Dorsolateral prefrontal cortex (tissue), 122 donors: ENCODE measurements at places on chromosomes 3 and 15. TPM values are rescaled to one million over a fixed set of nuclear protein-coding genes. Genes with fewer than 3 reads are reported as not detected.

DNA sequence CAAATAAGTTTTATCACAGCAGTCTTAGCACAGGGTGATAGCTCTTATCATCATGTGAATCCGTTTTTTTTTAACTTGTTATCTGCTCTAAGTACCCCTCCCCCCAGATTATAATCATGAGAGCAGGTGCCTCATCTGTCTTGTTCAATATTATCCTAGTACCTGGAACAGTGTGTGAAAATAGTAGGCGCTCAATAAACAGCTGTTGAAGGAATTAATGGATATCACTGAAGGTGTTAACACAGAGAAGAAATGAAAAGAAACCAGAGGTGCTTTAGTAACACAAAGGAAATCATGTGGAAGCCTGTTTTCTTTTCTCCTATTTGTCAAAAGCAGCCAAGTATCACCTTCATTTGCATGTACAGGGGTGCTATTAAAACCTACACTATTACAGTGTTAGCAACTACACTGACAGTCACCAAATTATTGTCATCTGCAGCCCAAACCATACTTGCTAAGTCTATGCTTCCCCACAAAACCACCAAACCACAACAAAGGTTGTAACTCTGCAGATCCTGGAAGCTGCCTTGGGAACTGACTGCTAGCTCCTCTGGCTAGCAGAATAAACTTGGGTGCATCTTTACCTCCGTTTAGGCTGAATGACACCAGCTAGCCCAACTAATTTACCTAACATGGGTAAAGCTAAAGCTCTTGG is 2.9 kb downstream of the XPC start:
- no peak for DNase-seq

GRCh38 chr3:197327701-197328100 is 29.3 kb upstream of the DLG1 start:
- no peak for DNase-seq

DNA sequence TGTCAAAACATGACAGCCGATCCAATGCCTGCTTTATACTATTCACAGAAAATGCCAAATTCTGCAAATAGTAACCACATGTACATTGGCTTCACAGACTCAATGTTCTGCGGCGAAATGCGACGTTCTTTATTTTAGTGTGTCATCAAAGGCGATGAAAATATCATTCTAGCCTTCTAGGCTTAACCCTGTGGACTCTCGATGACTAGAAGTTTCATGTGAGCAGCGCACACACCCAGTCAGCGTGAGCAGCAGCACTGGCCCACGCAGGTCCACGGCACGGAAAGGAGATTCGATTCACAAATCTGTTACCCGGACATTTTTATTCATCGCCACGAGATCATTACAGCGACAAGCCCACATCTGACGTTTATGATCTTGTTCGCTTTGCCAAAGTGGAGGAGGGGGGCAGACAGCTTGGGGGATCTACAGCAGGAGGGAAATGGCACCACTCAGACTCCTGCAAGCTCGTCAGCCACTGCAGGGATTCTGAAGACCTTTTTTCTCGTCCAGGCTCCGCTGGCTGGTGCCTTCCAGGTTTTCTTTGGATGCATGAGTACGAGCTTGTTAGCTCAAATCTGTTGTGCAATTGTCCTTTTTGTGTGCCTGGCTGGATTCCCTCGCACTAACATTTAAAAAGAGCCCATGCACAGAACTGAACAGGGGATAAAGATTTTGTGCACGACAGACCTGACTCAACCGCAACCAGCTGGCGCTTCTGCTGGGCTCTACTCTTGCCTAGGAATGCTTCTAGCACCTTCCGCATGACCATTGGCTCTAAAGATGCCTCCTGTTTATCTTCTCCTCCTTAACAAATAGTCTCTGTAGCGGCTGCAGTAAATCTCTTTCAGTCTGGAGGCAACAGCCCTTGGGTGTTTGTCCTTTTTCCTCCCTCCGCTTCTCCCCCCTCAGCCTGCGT is 938.4 kb downstream of the MCTP2 start:
- DNase-seq: no peak

- DNase-seq: no peak
Observed at GRCh38 chr15:58049520-58050227, 15.8 kb downstream of the ALDH1A2 start.

DNA sequence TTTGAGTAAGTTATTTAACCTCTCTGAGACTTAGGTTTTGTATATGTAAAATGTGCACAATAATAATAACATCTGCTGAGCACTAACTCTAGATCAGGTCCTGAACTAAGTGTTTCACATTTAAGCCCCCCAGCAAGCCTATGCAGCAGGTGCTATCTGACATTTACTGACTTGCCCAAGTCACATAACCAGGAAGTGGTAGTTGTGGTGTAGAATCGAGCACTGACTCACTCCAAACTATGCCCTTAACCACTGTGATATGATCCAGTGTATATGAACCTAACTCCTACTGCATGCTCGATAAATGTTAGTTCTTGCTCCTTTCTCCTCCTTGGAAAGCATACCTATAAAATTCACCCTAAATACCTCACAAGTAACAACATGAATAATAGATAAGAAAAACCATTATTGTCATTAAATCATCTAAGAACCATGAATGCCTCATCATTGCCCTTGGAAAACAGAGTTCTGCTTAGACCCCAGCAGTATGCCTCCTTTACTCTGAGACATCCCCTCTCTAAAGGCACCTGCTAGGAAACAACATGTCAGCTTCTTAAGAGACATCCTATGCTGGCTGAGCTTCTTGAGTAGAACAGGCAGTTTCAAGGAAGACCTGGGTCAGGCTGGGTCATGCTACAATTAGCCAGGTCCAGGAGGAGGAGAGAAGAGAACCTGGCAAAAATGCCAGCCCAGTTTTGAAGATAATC is 3.0 kb upstream of the SHC4 start:
- no peak for DNase-seq

- DNase-seq: no peak
Observed at GRCh38 chr3:194221336-194221735, 85.4 kb downstream of the HES1 start.

The ALDH1A2 gene
- 5.8 TPM for total RNA-seq

GRCh38 chr3:64449026-64449425 is 223.8 kb upstream of the PRICKLE2 start:
- DNase-seq: no peak

GRCh38 chr3:143302638-143303171 is 183.1 kb downstream of the CHST2 start:
- DNase-seq: peak; percentile 14

GRCh38 chr3:187406927-187407326 is 38.7 kb downstream of the RTP4 start:
- no peak for DNase-seq

GRCh38 chr3:160127308-160127707 is 97.9 kb upstream of the C3orf80 start:
- no peak for DNase-seq

The COL8A1 gene
- total RNA-seq: 1.7 TPM

DNA sequence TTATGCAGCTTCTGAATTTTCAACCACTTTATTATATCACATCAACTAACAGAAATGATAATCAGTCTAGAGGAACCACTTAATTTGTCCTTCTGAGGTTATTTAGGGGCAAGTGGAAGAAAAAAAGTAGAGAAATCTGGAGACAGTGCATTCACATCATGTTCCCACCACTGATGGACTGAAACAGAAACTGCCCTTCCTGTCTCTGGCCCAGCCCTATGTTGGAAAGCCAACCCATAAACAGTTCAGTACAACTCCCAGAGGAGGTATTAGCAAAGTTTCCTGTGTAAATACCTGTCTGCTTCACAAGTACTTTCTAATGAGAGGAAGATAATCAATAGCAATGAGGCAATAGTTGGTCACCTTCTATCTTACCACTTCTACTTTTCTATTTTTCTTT is 205.8 kb downstream of the SSR3 start:
- no peak for DNase-seq

GRCh38 chr3:51358981-51359380 is 26.1 kb upstream of the MANF start:
- no peak for DNase-seq

The TRPM1 gene
- total RNA-seq: 0.76 TPM

GRCh38 chr15:40508216-40508615 is 37.4 kb downstream of the CHST14 start:
- DNase-seq: no peak

GRCh38 chr3:188234132-188234531 is 80.2 kb downstream of the LPP start:
- no peak for DNase-seq

DNA sequence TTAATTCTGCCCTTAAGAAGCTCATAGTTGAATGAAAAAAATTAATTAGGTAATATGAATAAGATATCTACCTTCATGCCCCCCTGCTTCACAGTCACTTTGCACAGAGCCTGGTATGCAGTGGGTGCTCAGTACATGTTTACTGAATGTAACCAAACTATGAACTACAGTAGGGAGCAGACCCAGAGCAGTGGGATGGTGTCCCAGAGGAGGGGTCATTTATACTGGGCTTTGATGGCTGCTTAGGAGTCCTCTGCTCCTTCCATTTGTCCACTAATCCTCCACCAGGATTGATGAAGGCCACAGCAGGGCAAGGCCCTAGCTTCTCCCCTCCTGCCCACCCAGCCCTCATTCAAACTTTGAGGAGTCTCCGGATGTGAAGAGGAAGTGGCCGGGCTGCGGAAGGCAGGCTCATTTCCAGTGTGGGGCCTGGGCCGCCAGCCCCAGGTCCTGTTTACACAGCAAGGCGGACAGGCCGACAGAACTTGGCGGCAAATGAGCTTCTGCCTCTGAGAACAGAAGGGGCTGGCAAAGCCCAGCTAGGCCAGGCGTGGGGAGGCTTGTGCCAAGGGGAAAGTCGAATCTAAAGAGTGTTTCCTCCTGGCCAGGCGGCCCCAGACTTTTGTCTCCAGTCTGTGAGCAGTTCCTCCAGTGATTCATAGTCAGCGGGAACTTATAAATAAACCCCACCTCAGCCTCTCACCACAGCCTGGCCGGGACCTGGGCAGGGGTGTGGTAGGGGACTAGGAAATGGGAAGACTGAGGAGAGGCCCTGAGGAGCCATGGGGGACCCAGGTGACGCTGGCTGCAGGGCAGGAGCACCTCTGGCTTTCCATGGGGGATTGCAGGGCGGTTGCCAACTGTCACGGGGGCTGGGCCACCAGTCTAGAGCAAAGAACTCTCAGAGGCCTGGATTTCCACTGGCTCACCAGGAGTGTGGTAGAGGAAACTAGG is 51.6 kb upstream of the LCTL start:
- DNase-seq: peak; percentile 57

DNA sequence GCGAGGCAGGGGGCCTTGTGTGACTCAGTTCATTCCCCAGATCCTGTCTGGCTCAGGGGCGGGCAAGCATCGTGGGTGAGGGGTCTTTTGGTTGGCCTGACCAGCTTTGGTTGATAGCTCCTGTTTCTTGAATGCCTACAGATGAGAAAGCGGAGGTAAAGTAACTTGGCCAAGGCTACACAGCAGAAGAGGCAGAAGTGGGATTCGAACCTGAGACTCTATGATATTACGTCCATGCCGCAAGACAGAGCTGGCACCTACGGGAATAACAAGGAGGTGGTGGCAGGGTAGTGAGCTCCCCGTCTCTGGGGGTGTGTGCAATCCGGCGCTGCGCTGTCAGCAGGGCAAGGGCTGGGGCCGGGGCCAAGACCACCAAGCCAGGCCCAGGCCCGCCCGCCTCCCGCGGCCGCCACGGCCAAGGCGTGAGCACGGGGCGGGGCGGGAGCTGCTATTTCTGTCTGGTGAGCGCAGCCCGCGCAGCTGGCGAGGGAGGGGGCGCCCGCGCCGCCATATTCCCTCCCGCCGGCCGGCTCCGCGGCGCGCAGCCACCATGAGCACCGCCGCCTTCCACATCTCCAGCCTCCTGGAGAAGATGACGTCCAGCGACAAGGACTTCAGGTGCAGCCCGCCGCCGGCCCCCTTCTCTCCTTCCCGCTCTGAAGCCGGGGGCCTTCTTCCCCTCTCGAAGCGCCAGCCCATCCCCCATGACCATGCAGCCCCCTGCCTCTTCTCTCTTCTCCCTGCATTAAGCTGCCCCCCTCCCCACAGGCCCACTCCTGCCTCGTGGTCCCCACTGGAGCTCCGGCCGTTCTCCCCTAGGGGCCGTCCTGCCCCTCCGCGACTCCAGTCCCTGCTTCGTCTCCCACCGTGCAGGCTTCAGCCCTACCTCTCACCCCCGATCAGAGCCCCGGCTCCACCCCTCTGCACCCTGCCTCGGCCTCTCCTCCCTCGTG is at the start of gene CAND2:
Gene CAND2 (plus strand): TSS at position 510 of the 953 bp plus-strand sequence. CDS start 41 bp downstream, at position 551.
- no peak for DNase-seq

DNA sequence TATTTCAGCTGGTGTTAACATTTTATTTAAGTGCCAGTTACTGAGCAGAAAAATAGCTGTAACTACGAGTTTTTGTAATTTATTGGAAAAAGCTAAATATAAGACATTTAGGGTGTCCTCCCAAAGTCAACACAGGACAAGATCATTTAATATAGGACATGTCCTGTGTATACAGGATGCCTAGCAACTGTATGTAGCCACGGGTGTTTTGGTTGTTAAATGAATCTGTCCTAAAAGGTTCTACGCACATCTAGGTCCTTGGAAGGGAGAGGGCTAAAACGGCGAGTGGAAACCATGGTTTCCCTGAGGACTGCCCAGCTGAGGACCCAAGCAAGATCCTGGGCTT is 565 bp upstream of the ZNF621 start:
- no peak for DNase-seq

DNA sequence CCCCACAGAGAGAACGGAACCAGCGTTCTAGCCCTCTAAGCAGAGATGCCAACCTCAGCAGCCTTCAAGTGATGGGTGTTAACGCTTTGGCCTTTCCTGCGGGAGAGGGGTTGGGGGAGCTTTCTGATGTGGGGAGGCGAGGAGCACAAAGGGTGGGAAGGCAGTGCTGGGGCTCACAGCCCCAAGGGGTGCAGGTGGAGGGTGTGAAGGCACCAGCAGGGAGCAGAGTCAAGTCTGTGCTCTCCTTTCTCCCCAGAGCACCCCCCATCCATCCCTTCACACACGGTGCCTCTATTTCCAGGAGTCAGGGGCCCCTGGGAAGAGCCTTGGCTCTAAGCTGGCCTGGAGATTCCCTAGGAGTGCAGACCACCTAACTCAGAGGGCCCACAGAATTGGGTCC is 4.1 kb downstream of the C15orf62 start:
- DNase-seq: no peak

GRCh38 chr15:88395241-88395640 is 71.9 kb downstream of the MRPL46 start:
- DNase-seq: no peak

GRCh38 chr15:60000113-60000823 is 3.8 kb upstream of the FOXB1 start:
- no peak for DNase-seq

DNA sequence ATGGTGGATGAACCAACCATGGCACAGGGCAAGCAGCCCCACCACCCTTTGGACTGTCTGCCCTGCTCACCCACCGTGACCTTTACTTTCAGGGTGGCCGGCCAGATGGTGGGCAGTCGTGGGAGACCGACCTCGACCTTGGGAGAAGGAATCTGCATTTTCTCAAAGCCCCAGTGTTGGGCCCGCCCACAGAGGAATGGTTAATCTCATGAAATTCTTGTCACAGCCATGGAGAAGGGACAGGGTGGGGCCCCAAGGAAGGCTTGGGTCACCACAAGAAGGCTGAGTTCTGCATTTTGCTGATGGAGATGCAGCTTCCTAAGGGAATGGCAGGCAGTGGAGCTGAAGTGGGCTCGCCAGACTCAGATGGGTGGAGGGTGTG is 2.9 kb downstream of the PLXND1 start:
- DNase-seq: no peak

The CHRD gene
- total RNA-seq: 73.7 TPM

The CCDC39 gene
- 4.4 TPM for total RNA-seq
